ENCODE measurements at places on chromosomes 3 and 15.

DNA sequence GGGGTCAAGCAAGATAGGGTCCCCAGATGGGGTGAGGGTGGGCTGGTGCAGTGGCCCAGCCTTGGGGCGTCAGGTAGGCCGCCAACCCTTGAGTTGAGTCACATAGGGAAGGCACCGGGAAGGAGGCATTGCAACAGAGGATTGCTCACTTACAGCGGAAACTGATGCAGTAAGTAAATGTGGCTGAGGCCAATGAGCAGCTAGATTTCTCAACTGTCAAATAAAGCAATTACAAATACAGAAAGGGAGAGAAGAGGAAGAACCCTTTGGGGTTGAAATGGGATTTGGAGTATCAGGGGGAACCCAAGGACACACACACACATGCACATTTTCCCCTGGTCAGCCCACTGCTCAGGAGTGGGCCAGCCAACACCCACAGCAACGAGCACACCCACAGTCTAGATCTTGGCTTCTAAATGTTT lies 44.0 kb downstream of the CHSY1 start:
- no peak for DNase-seq

DNA sequence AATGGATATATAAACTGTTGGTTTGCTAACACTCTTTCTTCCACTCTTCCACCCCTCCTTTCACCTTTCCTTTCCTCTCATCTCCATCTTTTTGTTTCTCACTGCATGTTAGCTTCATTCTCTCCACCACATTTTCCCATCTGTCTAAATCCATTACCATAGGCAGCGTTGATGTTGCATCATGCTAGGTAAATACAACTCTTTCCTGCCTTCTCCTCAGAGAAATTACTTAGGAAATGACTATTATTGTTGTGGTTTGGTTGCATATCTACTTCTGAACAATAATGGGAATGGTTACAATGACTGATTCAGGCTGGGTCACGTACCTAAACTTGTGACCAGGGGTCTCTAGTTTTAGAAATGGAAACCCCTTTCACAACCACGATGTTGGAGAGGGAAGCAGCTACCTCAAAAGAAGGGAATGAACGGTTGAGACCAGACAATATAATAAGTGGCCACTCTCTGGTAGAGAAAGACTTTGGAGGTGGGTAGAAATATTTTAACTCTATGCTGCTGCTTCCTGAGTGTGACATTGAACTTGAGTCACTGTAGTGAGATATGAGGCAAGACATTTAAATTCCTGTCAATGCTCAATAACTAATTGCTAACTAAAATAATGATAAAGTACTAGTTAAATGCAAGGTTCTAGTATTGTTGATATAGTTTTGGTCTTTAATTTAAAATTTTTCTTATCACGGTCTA lies 314.1 kb upstream of the TGFBR2 start:
- no peak for DNase-seq

DNA sequence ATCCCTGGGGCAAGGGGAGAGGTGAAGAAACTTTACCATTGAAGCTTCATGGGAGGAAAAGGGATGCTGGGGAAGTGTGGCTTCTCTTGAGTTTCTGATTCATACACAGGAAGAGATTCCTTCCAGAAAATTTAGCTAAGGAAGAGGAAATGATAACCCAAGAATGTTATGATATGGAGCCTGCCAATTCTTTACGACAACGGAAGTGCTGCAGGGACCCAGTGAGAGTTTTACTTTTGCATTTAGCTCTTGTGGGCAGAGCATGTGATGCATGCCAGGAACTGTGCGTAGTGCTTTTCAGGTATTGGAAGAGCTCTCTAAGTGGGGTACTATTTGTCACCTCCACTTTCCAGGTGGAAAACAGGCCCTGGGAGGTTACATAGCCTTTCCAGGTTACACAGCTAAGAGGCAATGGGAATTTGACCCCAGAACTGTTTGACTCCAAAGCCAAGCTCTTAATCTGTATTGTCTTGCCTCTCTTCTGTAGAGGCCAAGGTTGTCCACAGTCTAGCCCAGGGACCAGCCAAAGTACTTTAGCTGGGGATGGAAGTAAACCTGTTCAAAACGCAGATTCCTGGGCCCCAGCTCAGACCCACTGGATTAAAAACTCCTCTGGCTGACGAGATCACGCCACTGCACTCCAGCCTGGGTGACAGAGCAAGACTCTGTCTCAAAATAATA lies 23.0 kb downstream of the CMTM7 start:
- no peak for DNase-seq

- DNase-seq, result no peak
Observed at GRCh38 chr15:93553167-93553935, 464.3 kb upstream of the RGMA start.

GRCh38 chr15:66631616-66632263 lies 65.9 kb upstream of the LCTL start:
- DNase-seq, result no peak

- DNase-seq, result no peak
Observed at GRCh38 chr3:123319760-123320159, 118.0 kb downstream of the SEC22A start.

DNA sequence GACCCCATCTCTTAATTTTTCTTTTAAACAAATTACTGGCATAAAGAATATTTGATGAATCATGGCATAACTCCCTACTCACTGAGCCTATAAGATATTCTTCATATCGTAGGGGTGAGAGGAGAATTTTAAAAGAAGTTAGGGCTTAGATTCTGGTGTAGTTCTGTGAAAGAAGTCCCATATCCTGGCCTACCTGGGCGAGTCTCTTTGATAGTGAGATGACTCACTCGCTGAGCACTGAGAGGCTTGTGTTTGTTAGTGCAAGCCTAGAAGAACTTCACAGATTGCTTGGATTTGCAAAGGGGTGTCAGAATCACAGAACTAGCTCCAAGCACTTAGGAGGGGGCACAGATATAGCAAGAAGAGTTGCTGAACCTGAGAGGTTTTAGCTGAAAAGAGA lies 133.8 kb upstream of the TMC3 start:
- DNase-seq, result no peak

DNA sequence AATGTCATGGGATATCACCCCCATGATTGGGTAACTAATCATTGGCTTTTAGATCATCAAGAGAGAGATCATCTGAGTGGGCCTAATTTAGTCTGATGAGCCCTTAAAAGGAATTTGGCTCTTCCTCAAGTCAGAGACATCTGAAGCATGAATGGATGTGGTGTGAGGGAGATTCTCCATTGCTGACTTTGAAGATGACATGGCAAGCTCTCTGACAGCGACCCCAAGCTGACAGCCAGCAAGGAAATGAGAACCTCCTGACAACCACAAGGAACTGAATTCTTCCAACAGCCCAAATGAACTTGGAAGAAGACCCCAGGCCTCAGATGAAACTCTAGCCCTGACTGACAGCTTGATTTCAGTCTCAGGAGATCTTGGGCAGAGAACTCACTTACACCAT lies 108.4 kb upstream of the SPATA12 start:
- DNase-seq, result no peak

- peak; percentile 61 for DNase-seq
Observed at GRCh38 chr3:138417559-138417982, 16.8 kb upstream of the ESYT3 start.

GRCh38 chr3:85801955-85802354 lies 843.2 kb downstream of the CADM2 start:
- DNase-seq, result no peak

- DNase-seq, result no peak
Observed at GRCh38 chr3:105944721-105945120, 75.9 kb upstream of the CBLB start.

- no peak for DNase-seq
Observed at GRCh38 chr3:112341386-112341785, 8.4 kb downstream of the CD200 start.

GRCh38 chr3:35305406-35305805 lies 333.9 kb upstream of the ARPP21 start:
- DNase-seq, result no peak

DNA sequence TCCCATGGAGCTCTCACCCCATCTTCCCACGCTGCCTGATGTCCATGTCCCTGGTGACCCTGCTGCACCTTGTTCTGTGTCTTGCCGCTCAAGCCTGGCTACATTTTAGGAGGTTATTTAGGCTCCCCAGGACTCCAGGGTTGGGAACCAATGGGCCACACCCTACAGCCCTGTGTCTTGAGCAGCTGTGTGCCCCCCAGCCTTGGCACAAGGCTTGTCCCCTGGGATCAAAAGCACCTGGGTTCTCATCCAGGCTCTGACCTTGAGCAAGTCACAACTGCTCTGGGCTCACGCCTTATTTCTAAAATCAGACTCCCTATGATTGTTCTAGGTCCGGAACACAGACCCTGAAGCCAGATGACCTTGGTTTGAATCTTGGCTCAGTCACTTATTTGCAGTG lies 14.1 kb downstream of the SPSB4 start:
- no peak for DNase-seq

DNA sequence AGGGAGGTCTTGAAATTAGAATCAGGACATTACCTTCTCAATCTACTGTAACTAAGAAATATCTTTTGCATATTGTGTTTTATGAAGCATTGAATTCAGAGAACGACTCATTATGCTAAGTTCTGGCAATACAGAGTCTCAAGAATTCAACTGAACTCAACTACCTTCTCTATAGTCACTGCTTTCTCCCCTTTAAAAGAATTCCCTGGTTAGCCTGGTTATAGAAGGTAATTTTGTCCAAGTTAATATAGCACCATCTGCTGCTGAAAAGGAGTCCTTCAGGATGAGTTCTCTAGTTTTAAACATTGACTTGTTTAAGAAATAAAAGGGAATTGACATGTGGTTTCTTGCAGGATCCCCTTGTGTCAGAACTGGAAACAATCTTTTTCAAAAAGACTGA lies 60.2 kb downstream of the IL16 start:
- DNase-seq, result no peak

GRCh38 chr15:66494262-66494661 lies 3.3 kb downstream of the SNAPC5 start:
- no peak for DNase-seq

DNA sequence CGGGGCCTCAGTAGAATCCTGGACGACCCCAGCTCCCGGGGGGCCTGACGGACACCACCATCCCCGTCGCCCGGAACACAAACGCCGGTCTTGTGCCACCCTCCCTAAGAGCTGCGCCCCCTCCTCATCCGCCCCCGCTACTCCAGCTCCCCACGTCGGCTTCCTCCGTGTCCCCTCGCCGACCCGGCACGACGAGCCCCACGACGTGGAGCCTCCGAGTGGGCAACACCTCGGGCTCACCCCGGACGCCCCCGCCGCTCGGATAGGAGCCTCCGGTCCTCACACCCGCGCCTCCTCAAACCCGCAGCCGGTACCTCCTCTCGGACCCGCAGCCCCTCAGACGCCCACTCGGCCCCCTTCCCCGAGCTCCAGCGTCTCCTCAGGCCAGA lies 525 bp downstream of the NPTN start:
- no peak for DNase-seq

- no peak for DNase-seq
Observed at GRCh38 chr3:176937541-176937940, 259.7 kb downstream of the TBL1XR1 start.

GRCh38 chr15:42608752-42609488 lies 33.5 kb downstream of the STARD9 start:
- DNase-seq, result no peak

DNA sequence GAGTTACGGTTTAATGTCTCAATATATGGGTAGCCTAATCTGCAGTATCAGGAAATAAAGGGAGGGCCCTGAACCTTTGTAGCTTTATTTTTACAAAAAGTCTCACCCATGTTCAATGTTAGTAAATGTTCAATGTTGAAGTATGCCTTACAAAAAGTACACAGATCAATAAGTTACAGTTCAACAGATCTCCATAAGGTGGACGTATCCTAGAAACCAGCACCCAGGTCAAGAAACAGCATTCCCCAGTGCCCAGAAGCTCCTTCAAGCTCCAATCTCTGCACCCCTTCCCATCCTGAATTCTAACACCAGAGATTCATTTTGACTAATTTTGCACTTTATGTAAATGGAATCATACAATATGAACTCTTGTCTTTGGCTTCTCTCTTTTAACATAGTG lies 31.3 kb downstream of the COLQ start:
- DNase-seq, result no peak

GRCh38 chr3:159922193-159922840 lies 66.3 kb upstream of the IL12A start:
- no peak for DNase-seq

DNA sequence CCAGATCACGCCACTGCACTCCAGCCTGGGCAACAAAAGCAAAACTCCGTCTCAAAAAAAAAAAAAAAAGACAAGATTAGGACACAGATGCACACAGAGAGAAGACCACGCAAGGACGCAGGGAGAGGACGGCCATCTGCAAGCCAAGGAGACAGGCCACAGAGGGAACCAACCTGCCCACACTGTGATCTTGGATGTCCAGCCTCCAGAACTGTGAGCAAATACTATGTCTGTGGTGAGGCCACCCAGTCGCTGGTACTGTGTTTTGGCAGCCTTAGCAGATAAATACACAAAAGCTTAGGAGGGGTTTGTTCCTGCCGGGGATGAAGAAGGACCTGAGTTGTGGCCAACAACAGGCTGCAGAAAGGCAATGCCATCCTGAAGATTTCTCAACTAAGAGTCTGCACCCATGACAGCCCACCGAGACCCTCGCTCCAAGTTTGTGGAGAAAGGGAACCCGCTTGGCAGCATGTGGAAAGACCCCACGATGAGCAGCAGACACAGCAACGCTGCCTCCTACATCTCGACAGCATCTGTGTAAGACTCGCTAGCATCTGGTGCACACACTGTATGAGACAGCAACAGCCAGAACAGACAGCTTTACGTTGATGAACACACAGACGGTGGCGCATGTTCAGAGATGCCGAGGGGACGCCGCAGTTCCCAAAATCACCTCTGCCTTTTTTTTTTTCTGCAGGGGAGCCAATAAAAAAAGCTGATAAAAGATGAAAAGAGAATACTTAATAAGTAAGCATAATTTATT lies 13.7 kb downstream of the CYFIP1 start:
- DNase-seq, result no peak

DNA sequence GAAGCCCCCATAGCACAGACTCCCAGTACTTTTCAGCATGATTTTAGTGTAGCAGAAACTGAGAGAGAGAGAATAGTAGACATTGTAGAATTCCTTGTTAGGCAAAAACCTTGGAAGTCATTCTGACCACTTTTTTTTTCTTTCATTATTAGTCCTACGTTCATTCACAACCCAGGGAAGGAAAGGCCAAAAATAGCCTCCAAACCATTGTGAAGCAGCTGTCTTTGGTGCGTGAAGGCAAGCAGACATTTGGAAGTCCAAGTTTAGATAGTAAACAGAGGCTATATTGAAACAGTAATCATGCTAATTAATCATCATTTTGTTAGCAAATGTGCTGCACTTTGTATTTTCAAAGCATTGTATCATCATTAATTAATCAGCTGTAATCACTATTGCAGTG lies 34.5 kb downstream of the CCDC54 start:
- no peak for DNase-seq
